ENCODE measurements at places on chromosomes 2 and 18.

GRCh38 chr2:177675350-177675821, 282.8 kb downstream of the AGPS start:
- no peak for DNase-seq

- DNase-seq = no peak
Observed at GRCh38 chr18:43108882-43109281, 6.6 kb downstream of the RIT2 start.

- no peak for DNase-seq
Observed at GRCh38 chr18:51425475-51425874, 228.0 kb upstream of the MEX3C start.

- no peak for DNase-seq
Observed at GRCh38 chr2:189157456-189157855, 22.1 kb downstream of the COL5A2 start.

DNA sequence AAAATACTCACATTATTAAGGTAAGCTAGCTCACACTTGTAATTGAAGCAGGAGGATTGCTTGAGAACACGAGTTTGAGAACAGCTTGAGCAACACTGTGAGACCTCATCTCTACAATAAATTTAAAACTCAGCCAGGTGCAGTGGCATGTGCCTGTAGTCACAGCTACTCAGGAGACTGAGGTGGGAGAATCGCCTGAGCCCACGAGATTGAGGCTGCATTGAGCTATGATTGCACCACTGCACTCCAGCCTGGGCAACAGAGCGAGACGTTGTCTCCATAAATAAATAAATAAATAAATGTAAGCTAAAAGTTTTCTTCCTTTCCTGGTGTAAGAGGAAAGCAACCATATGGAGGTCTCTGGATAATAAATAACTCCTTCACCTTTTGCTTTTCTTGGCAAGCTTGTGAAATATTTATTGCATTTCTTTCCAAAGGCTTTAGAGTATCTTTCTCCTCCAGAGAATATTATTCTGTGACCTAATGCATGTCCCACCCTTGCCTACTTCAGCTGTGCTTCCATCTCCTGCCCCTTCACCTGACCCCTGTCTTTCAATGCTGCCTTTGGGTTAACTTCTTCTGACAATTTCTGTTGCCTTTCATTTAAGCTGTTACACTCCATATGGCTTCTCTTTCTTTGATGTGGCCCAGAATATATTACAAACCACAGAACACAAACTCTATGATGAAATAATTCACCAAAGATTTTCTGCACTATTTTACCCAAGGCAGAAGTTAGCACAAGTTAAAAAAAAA, 280.7 kb upstream of the RND3 start:
- DNase-seq = no peak

GRCh38 chr18:58394602-58395425, 234.1 kb downstream of the ALPK2 start:
- peak; percentile 54 for DNase-seq

DNA sequence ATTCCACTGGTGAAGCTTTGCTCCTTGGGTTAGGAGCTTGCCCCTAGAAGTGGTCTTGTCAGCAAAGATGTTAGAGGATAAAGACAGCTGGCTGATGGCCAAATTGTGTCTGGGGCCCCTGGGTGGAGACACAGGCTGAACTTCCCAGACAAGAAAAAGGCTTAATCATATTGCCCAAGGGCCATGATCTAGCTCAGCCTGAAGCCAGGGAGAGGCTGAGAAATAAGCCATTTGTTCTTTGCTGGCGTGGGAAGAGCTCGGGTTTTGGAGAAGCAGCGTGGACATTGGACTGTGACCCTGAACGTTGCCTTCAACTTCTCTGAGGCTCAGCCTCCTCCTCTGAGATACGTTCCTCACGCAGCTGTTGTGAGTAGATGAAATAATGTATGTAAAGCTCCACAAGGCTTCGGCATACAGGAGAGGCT, 153.0 kb downstream of the ZFP36L2 start:
- DNase-seq = no peak

GRCh38 chr2:23683001-23683400, 243.9 kb downstream of the ATAD2B start:
- DNase-seq = no peak

- DNase-seq = peak; percentile 3
Observed at GRCh38 chr2:21981127-21981526, 857.4 kb downstream of the TDRD15 start.

- no peak for DNase-seq
Observed at GRCh38 chr2:224910574-224910925, 131.7 kb downstream of the DOCK10 start.

DNA sequence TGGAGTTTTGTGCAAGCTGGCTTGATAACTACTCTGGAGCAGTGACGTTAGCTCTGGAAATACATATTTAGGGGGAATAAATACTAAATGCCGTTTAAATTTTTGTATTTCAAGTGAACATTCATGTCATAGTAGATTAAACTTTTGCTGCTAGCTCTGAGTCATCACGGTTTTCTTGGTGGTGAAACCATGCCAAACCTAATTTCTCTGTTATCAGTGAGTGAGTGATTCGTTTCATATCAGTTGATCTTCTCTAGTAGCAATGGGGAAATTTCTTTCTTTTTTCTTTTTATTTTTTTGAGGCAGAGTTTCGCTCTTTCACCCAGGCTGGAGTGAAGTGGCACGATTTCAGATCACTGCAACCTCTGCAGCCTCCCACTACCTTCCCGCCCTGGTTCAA, 211.1 kb downstream of the PTPRM start:
- DNase-seq = no peak

DNA sequence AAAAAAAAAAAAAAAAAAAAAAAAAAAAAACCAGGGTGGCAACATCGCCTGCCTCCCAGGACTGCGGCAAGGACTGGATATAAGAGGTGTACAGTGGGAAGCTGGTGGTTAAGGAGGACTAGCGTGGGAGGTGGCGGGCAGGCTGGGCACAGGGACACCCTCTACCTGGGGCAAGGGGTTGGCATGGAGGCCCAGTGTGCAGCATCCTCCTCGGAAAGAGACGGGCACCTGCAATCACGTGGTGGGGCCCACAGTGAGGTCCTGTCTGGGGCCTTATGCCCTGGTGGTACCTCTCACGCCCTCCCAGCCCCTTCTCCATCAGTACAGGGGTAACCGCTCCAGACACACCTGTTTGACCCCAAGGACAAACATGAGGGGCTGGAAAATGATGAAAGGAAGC, 27.9 kb downstream of the PXDN start:
- DNase-seq = no peak

DNA sequence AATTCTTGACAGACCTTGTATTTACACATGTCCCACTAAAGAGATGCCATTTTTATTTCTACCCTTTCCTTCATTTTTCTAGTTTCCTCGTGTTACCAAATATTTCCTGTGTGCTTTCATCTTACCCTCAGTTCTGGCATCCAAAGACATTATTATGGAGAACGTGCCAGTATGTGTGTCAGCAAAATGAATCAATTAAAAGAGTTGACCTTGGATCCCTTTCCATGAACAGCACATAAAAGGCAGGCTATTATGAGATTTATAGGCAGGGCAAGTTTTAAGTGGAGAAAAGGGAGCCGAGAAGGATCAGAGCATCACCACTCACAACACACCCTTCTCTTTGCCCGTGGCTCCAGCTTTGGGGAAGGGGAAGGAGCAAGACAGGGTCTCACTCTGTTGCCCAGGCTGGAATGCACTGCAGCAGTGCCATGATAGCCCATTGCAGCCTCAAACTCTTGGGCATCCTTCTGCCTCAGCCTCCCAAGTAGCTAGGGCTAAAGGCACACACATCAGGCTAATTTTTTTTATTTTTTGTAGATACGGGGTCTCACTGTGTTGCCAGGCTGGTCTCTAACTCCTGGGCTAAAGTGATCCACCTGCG, 149.9 kb downstream of the GFPT1 start:
- no peak for DNase-seq

DNA sequence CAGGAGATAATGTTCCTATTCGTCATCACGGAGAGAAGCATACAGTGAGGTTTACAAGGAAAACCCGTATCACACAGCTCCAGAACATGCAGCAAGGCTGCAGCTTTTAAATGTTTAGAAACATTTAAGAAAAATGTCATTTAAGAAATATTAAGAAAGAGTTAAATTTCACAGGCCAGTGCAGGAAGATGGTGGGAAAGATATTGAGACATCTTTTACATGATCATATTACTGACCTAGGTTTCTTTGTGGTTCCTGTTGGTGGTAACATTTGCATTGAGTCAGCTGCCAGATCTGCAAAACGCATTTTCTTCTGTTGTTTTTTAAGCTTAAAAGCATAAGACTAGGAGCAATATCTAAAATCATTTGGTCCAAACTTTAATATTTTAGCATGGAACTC, 44.9 kb downstream of the CPO start:
- peak; percentile 81 for DNase-seq

DNA sequence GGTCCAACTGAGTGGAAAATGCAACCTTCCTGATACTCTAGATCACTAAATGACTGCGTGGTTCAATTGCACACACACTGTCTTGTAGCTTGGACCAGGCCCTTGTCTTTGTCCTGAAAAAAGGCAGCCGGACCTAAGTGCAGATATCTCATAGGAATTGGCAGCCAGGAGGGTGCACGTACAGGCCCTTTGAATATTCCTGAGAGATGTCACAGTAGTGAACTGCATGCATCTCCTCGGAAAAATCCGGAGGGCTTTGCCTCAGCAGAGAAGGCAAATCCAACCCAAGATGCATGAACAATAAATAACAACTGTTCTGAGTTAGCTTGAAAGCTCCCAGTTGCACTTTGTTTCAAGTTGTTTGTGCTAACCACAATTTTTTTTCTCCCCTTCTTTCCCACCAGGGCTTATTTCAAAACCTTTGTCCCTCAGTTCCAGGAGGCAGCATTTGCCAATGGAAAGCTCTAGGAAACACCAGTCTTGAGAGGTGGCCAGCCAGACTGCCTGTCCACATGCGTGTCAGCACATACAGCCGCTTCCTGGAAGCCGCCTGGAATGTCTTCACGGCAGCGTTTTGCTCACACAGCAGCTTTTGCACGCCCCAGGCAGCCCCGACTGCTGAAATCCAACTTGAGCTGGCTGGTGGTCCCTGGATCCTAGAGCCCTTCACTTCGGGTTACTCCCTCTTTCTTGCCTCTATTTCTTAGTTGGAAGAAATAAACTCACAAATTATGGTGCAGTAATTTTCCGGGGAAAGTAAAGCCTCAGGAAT, 54.4 kb upstream of the FOSL2 start:
- DNase-seq = peak; percentile 72

- no peak for DNase-seq
Observed at GRCh38 chr2:179551539-179552045, 287.0 kb upstream of the SESTD1 start.

- DNase-seq = no peak
Observed at GRCh38 chr2:153163055-153163454, 315.5 kb downstream of the RPRM start.

DNA sequence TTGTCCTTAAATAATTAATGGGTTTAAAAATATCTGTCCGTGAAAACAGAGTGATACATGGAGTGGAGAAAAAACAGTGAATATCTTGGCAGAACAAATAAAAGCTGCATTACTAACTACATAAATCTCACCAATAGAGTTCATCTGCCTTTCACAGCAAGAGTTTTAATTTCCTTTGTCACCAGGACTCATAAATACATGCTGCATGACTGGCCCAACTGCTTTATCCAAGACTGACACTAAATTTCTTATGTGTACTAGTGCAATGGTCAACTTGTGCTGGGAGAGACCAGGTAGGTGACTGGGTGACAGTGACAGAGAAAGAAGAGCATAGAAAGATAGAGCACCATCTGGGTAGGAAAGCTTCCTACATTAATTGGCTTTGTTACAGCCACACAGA, 402.8 kb downstream of the RAD51AP2 start:
- no peak for DNase-seq

- DNase-seq = no peak
Observed at GRCh38 chr18:8806100-8806797, 100.9 kb downstream of the MTCL1 start.

DNA sequence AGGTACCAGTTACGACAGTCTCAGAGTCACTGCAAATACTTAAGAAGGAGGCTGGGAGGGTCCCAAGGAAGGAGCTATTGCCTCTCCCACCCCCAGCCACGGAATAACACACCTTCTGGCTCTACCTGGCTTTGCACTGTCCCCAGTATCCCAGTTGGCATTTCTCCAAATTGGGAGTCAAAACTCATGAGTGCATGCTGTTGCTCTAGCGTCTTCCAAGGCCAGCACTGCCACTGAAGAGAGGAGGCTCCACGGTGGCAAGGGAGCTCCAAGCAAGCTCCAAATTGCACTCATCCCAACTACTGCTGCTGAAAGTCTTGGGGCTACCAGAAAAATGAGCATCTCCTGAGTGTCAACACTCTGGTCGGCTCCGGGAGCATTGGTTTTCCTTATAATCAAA, 1.6 kb downstream of the SCTR start:
- no peak for DNase-seq

DNA sequence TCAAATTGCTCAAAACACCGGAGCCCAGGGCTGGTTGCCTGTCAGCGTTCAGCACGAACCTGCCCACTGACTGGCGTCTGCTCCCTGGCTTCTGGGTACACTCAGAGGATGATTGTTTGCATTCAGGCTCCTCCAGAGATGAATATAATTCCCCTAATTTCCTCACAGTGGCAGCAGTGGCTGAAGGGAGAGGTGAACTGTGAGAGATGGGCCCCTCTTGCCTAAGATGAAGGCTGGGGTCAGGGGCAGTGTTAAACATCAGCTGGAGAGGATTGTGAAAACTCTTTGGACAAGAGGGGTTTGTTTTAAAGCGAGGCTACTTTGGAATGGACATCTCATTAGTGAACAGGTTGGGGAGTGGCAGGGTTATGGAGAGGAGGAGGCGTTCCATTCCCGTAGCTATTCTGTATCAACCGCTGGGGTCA, 31.0 kb downstream of the TCF7L1 start:
- no peak for DNase-seq

GRCh38 chr2:102304711-102305611, 6.4 kb upstream of the IL1RL1 start:
- DNase-seq = no peak

DNA sequence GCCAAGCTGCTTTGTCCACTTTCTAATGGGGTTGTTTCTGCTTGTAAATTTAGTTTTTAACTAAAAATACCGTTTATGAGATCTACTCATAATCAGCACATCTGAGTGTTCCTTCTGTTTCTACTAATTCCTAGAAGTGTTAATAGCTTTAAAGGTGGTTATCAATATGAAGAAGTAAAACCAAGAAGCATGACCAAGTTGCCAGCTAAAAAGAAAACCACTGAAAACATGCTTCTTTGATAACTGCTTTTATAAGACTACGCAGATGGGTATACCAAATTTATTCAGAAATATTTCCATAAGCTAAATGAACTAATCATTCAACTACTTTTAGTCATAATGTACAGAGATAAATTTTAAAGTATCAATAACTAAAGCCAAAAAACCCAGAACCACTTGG, 101.8 kb downstream of the C2orf74 start:
- DNase-seq = no peak

DNA sequence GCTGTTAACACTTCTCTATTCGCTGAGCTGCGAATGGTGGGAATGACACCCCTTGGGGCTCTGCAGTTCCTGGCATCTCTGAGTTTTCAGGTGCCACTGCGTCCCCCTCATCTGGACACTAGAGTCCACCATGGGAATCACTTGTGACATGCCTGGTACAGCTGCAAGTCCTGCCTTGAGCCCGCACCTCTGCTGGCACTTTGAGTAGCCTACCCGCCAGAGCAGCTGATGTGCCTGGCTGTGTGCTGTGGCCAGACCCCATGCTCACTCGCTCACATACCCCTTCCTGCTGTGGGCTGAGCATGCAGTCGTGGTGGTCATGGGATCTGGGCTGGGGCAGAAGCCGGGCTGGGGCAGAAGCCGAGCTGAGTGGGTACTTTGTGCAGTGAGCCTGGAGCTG, 117.6 kb downstream of the RND3 start:
- DNase-seq = no peak
